ENCODE measurements at places on chromosomes 11 and 22. TPM values are rescaled to one million over a fixed set of nuclear protein-coding genes. Genes with fewer than 3 reads are reported as not detected.
A peak's percentile ranks its signal among the peaks of the same experiment; 100 is the strongest.

DNA sequence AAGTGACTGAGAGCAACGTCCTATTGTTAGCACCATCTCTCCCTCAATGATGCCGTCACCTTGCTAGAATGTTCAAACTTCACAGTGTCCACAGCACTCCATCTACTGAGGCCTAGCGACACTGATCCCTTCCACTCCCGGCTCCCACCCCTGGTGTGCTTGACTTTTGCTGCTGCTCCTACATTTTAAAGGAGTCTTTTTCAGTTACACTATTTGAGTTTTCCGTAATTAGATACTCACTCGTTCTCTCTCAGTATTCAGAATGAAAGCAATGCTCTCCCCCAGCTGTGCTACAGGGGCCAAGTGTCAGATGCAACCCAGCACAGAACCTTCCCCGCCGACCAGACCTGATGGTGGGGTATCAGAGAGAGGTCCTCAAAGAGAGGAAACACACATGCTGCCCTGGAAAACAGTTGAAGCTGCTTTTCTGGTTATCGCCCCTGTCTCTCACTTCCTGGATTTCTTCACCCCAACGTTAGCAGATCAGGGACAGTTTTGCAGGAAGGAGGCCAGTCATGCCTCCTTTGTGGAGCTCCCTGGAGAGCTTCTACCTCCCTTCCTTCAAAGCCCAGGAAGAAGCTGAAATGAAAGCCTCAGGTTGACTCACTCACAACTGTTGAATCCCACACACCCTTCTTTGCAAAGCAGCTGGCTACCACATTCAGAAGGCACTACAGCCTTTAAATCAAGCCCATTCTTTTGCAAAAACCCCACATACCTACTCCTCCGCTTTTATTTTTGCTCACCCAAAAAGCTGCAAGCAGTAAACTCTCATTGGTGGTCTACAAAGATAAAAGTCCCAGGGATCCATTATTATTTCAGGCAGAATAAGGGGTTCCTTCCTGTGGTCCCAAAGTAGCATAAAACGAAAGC, 23.5 kb downstream of the LARGE1 start:
- DNase-seq: no peak
- no peak overlapping the region for H3K4me3 ChIP-seq
- H3K27ac ChIP-seq: no peak overlapping the region
- no peaks in the 10 kb centered on the region for H3K4me1 ChIP-seq

The CASP12 gene
- not detected for total RNA-seq

The TRIM51 gene
- not detected for total RNA-seq

The BCO2 gene
- total RNA-seq: 1.3 TPM

The TRIM49 gene
- not detected for total RNA-seq

DNA sequence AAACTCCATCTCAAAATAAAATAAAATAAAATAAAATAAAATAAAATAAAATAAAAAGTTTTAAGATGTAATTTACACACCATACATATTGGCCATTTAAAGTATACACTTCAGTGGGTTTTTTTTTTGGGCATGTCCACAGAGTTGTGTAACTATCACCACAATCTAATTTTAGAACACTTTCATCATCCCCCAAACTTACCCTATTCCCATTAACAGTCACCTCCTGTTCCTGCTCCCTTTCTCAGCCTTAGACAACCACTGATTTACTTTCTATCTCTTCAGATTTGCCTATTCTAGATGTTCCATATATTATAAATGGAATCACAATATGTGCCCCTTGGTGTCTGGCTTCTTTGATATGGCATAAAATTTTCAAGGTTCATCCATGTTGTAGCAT, 4.6 kb upstream of the ACER3 start:
- no peaks in the 10 kb centered on the region for H3K27me3 ChIP-seq
- H3K4me3 ChIP-seq: no peak overlapping the region
- no peak for DNase-seq

GRCh38 chr11:69204941-69205742, 49.4 kb downstream of the SMIM38 start:
- H3K27me3 ChIP-seq: peaks cover 7% of the 10 kb centered on the region
- H3K4me3 ChIP-seq: no peak overlapping the region
- no peak overlapping the region for H3K27ac ChIP-seq

DNA sequence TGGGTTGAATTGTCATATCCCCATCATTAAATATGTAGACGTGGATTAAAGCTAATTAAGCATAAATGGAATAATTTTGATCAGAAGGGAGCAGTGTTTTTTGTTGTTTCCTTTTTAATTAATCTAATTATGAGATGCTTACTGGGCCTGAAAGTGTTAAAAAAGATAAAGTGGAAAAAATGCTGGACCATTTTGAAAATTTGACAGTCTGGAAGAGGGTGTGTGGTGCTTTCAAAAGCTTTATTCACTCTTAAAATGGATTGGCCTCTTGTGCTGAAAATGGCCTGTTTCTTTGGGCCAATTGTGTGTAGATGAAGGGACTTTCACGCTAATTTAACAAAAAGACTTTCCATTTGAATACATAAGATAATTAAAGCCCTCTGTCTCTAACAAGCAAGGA, 1.8 kb downstream of the TNRC6B start:
- H3K36me3 ChIP-seq: peaks cover 2% of the 10 kb centered on the region
- no peaks in the 10 kb centered on the region for H3K27me3 ChIP-seq
- H3K4me3 ChIP-seq: peak overlapping the region; percentile 78
- H3K27ac ChIP-seq: peak overlapping the region; percentile 70
- no peak for DNase-seq

DNA sequence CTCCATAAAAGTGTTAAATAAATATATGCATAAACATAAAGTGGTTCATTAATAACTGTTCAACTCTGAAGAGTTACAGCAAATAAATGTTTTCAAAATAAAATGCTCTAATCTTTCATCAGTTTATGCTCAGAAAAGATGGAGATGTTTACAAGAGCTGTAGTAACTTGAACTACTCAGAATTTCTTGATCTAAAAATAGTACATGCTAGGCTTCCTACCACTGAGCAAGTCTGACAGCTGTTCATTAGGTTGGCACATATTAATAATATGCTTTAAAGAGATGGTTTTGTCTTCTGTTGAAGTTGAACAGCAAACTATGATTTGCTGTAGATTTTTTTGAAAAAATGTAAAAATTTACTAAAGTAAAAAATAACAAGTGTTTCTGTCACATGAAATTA, 10.8 kb upstream of the SLN start:
- no peaks in the 10 kb centered on the region for H3K36me3 ChIP-seq
- no peak overlapping the region for H3K27ac ChIP-seq
- H3K4me1 ChIP-seq: no peaks in the 10 kb centered on the region
- DNase-seq: no peak
- H3K27me3 ChIP-seq: peaks cover 12% of the 10 kb centered on the region

DNA sequence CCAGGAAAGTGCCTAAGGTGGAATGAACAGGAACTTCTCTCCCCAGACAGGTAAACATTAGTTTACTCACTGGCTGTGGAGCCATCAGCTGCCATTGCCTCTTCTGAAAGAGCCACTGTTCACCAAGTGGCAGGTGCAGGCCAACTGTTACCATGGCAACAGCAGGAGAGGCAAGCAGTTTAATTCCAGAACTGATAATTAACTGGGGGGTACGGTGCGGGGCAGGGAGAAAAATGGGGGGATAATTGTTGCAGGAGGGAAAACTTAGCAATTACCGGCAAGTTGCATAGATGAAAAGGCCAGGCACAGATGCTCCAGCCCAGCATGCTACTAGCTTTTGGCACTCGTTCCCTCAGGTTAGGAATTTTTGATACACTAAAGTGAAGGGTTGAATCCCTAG, 85.1 kb downstream of the TRIM44 start:
- no peaks in the 10 kb centered on the region for H3K4me1 ChIP-seq
- no peak for DNase-seq
- H3K36me3 ChIP-seq: peaks cover 3% of the 10 kb centered on the region
- H3K4me3 ChIP-seq: no peak overlapping the region
- no peak overlapping the region for H3K27ac ChIP-seq
- H3K27me3 ChIP-seq: no peaks in the 10 kb centered on the region

GRCh38 chr22:45211435-45211834, 29.3 kb downstream of the KIAA0930 start:
- no peak overlapping the region for H3K4me3 ChIP-seq
- no peaks in the 10 kb centered on the region for H3K36me3 ChIP-seq
- no peak overlapping the region for H3K27ac ChIP-seq
- DNase-seq: no peak
- H3K27me3 ChIP-seq: no peaks in the 10 kb centered on the region

GRCh38 chr11:19218786-19219460, 17.1 kb upstream of the CSRP3 start:
- H3K4me1 ChIP-seq: no peaks in the 10 kb centered on the region
- no peak overlapping the region for H3K27ac ChIP-seq
- H3K27me3 ChIP-seq: peaks cover 20% of the 10 kb centered on the region
- no peaks in the 10 kb centered on the region for H3K36me3 ChIP-seq
- DNase-seq: no peak

The ISX gene
- not detected for total RNA-seq

The NXPE1 gene
- not detected for total RNA-seq

GRCh38 chr11:115330684-115331482, 173.3 kb downstream of the CADM1 start:
- H3K27ac ChIP-seq: no peak overlapping the region
- H3K27me3 ChIP-seq: no peaks in the 10 kb centered on the region
- DNase-seq: no peak

- peaks cover 2% of the 10 kb centered on the region for H3K36me3 ChIP-seq
- H3K4me1 ChIP-seq: peaks cover 16% of the 10 kb centered on the region
- peaks cover 47% of the 10 kb centered on the region for H3K27me3 ChIP-seq
- peak overlapping the region; percentile 83 for H3K4me3 ChIP-seq
Measured at GRCh38 chr11:63491636-63492372, 837 bp upstream of the PLAAT5 start.

- DNase-seq: no peak
- no peaks in the 10 kb centered on the region for H3K27me3 ChIP-seq
- peaks cover 8% of the 10 kb centered on the region for H3K4me1 ChIP-seq
Measured at GRCh38 chr11:78377625-78378418, 39.8 kb downstream of the GAB2 start.

The SLC35F2 gene
- total RNA-seq: 29.4 TPM

DNA sequence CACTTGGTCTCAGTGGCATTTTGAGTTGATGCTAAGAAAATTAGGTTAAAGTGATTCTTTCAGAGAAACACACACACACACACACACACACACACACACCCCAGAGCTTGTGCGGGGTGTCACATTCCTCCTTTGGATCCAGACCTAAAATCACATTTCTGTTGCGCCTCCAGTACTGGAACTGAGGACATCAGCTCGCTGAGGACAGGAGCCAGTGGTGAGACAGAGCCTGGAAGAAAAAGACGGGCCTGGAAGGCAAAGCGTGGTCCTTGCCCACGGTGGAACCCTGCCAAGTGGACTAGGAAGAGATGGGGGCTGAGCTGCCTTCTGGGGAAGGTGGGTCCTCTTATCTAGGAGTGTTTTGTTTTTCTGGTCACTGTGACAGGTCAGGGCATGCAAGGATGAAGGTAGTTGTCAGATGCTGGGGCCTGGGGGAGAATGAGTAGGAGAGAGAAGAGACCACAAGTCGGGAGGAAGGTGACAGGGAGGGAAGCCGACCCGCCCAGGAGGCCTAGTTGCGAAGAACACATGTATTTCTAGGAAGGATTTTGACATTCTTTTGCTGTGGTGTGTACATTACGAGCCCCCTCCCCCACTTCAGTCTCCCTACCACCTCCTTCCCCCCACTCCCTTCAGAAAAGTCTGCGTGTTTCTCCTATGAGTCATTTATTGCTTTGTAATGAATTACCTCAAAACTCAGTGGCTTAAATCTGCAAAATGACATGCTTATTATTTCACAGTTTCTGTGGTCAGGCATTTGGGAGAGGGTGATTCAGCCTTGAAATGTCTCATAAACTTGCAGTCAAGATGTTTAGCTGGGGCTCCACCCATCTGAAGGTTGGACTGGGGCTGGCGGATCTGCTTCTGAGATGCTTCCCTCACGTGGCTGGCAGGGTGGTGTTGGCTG, 4.8 kb upstream of the ELFN2 start:
- H3K4me1 ChIP-seq: peaks cover 35% of the 10 kb centered on the region
- peaks cover 28% of the 10 kb centered on the region for H3K27me3 ChIP-seq
- H3K36me3 ChIP-seq: peaks cover 6% of the 10 kb centered on the region

The MYO18B gene
- 2.8 TPM for total RNA-seq

DNA sequence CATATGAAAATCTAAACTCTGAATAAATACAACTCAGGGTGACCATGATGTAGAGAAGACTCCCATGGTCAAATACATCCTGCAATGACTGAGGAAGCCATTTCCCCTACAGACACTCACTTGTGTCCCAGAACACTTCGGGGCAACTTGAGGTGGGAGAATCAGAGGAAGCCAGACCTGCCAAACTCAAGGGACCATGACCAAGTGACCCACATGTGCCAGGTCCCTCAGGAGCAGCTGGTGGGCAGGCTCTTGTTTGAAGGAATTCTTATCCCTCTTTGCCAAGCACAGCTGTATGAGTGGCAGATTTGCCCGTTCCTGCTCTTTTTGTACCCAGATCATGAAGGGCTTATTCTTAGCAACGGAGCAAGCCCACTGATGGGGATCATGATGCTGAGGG, 17.8 kb downstream of the SPATA19 start:
- peaks cover 2% of the 10 kb centered on the region for H3K36me3 ChIP-seq
- H3K4me1 ChIP-seq: no peaks in the 10 kb centered on the region
- H3K27me3 ChIP-seq: peaks cover 13% of the 10 kb centered on the region
- DNase-seq: no peak
- no peak overlapping the region for H3K4me3 ChIP-seq

The PIWIL4 gene
- 1.1 TPM for total RNA-seq

The IRF7 gene
- 95.8 TPM for total RNA-seq

The MRGPRX3 gene
- not detected for total RNA-seq

The HPX gene
- total RNA-seq: 1.6 TPM

DNA sequence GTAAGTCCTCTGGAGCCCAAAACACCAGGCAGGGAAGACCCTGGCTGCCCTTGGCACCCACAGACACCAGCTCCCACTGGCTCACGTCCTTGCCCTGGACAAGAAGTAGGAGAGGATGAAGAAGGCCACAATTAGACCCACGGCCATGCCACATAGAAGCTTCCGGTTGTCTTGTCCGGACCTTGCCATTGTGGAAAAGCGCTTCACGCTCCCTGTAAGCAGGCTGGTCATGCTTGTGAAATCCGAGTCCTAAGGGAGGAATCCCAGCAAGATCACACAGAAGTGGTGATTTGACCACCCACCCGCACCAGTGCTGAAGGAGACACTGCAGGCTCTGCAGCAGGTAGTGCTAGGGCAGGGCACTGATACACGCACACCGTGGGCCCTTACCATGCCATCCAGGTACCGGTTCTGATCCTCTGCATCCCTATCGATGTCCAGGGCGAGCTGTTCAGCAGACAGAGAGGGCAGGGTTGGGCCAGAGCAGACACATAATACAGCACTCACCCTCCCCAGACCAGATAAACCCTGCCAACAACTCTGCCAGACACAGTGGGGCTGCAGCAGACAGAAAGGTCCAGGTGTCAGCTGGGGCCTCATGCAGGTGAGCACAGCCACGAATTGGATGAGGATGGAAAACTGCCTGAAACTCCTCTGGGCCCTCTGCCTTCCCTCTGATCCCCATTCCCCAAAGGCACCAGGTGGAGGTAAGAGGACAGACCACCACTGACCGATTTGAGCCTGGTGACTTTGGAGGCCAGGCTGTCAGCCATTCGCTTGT, 1.8 kb downstream of the BET1L start:
- H3K27me3 ChIP-seq: no peaks in the 10 kb centered on the region
- H3K36me3 ChIP-seq: peaks cover 9% of the 10 kb centered on the region
- peak overlapping the region; percentile 96 for H3K4me3 ChIP-seq
- peak overlapping the region; percentile 22 for H3K27ac ChIP-seq
- H3K4me1 ChIP-seq: peaks cover 53% of the 10 kb centered on the region

The OR51E2 gene
- total RNA-seq: not detected
